Kidney epithelial cell (primary cell): ENCODE measurements at places on chromosomes 12 and 14. TPM values are rescaled to one million over a fixed set of nuclear protein-coding genes. Genes with fewer than 3 reads are reported as not detected.

RFX4 gene
- not detected in 2 replicates for total RNA-seq

RTL1 gene
- 1.1 and 1.2 TPM in 2 replicates for total RNA-seq

CLEC9A gene
- not detected in 2 replicates for total RNA-seq

NXPH4 gene
- total RNA-seq: 3.1 and 5.9 TPM in 2 replicates

KLRG1 gene
- 0.48 and 2.5 TPM in 2 replicates for total RNA-seq

DNA sequence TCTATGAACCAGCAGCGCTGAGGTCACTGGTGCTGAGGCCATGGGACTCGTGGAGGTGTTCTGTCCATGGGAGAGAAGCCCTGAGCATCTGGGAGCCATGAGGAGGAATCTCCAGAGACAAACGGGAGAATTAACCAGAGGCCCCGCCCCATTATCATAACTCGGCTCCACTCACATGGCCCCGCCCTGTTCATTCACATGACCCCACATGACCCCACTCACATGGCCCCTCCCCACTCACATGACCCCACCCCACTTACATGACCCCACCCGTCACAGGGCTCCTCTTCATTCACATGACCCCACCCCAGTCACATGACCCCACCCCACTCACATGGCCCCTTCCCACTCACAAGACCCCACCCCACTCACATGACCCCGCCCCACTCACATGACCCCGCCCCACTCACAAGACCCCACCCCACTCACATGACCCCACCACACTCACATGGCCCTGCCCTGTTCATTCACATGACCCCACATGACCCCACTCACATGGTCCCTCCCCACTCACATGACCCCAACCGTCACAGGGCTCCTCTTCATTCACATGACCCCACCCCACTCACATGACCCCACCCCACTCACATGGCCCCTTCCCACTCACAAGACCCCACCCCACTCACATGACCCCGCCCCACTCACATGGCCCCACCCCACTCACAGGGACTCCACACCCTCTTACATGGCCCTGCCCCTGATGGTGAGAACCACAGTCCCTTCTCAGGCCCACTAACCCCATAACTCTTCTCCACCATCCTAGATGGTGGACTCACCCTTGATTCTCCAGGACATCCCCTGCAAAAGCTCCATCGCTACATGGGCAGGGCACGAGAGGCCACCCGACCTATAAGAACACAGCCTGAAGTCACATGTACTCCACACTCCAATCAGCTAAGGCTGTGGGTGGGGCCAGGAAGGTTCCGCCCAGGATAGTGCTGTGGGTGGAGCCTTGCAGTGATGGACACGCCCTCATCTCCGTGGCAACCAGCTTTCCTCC is 151.1 kb upstream of the SFSWAP start:
- no peak for DNase-seq
